ENCODE measurements at places on chromosomes 1 and 21. TPM values are rescaled to one million over a fixed set of nuclear protein-coding genes. Genes with fewer than 3 reads are reported as not detected.

DNA sequence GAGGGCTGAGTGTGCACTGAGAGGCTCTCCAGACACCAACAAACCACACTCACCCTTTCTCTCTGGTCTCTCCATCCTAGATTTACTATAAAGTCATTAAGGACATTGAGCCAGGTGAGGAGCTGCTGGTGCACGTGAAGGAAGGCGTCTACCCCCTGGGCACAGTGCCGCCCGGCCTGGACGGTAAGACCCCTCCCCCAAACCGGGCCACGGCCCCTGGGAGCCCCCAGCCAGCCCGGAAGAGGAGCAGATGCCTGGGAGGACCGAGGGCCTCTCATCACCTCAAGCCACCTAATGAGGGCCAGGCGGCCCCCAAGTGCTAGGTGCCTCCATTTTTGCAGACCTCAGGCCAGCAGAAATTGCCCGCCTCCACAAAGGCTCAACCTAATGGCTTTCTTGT, 58.1 kb upstream of the ARHGEF16 start:
- H3K4me3 ChIP-seq: no peak overlapping the region
- peaks cover 9% of the 10 kb centered on the region for H3K4me1 ChIP-seq
- H3K27me3 ChIP-seq: peaks cover 20% of the 10 kb centered on the region
- H3K27ac ChIP-seq: no peak overlapping the region

GRCh38 chr1:18444563-18444962, 36.2 kb upstream of the KLHDC7A start:
- no peaks in the 10 kb centered on the region for H3K4me1 ChIP-seq
- H3K27ac ChIP-seq: no peak overlapping the region
- H3K36me3 ChIP-seq: no peaks in the 10 kb centered on the region
- no peak overlapping the region for H3K4me3 ChIP-seq
- peaks cover 6% of the 10 kb centered on the region for H3K27me3 ChIP-seq

- DNase-seq: no peak
- no peaks in the 10 kb centered on the region for H3K36me3 ChIP-seq
- no peak overlapping the region for H3K27ac ChIP-seq
- no peak overlapping the region for H3K4me3 ChIP-seq
- peaks cover 2% of the 10 kb centered on the region for H3K4me1 ChIP-seq
Observed at GRCh38 chr1:31727195-31727594, 23.4 kb upstream of the COL16A1 start.

- no peak for DNase-seq
- no peak overlapping the region for H3K4me3 ChIP-seq
- H3K36me3 ChIP-seq: peaks cover 4% of the 10 kb centered on the region
- H3K4me1 ChIP-seq: no peaks in the 10 kb centered on the region
- H3K27ac ChIP-seq: no peak overlapping the region
Observed at GRCh38 chr21:43206231-43207042, 37.6 kb downstream of the CRYAA start.

Gene KIFAP3
- polyA plus RNA-seq: 19.2 TPM

Gene THEM5
- polyA plus RNA-seq: not detected

DNA sequence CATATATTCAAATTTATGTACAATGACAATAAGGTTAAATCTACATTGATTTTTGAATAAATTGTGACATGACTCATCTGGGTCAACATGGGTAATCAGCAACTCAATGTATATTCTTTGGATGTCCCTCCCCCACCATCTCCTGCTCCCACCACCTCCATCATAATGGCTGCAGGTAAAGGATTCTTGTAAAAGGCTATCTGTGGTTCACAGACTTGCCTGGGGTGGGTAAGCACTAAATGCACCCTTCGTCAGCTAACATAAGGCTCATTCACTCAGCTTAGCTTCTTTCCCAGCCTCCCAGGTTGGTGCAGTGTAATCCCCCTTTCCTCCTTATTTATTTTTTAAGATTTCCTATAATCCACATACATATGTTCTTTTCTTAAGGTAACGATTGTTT, 355.7 kb upstream of the DPYD start:
- H3K4me1 ChIP-seq: no peaks in the 10 kb centered on the region
- DNase-seq: no peak
- peaks cover 6% of the 10 kb centered on the region for H3K36me3 ChIP-seq
- no peaks in the 10 kb centered on the region for H3K27me3 ChIP-seq
- H3K27ac ChIP-seq: no peak overlapping the region

- H3K27me3 ChIP-seq: peaks cover 16% of the 10 kb centered on the region
- peak within 1 kb of the TSS; percentile 94 for H3K4me3 ChIP-seq
- peak within 1 kb of the TSS; percentile 92 for H3K27ac ChIP-seq
- H3K36me3 ChIP-seq: peaks cover 14% of the 10 kb centered on the region
- DNase-seq: peak; percentile 96
- H3K4me1 ChIP-seq: peaks cover 30% of the 10 kb centered on the region
Observed at GRCh38 chr1:63367215-63368103, at the start of gene ALG6. Gene ALG6 (plus strand): TSS chr1:63367627. CDS start chr1:63370978, 3,351 bp downstream.

DNA sequence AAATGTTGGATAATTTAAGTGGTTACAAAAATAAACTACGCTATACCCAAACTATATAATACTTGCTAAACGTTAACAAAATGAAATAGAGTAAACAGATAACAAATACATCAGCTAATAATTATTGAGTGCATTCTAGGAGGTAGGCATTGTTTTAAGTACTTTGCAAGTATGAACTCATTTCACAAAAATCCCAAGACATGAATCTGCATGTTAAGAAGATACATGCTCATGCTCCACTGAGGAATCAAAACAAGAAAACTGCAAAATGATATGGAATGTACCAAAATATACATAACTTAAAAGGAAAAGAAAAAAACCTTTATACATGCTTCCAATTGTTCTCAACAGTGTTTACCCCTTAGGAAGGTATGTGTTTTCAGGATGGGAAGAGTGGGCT, 2.5 kb downstream of the FRRS1 start:
- no peak overlapping the region for H3K27ac ChIP-seq
- H3K4me1 ChIP-seq: peaks cover 6% of the 10 kb centered on the region
- peaks cover 3% of the 10 kb centered on the region for H3K27me3 ChIP-seq
- H3K4me3 ChIP-seq: no peak overlapping the region
- no peak for DNase-seq
- no peaks in the 10 kb centered on the region for H3K36me3 ChIP-seq

GRCh38 chr1:53725238-53725689, 13.7 kb downstream of the GLIS1 start:
- no peak overlapping the region for H3K4me3 ChIP-seq
- H3K36me3 ChIP-seq: no peaks in the 10 kb centered on the region
- no peak overlapping the region for H3K27ac ChIP-seq
- H3K4me1 ChIP-seq: no peaks in the 10 kb centered on the region

GRCh38 chr1:247330548-247331171, 1.0 kb downstream of the ZNF496 start:
- peak overlapping the region; percentile 92 for H3K4me3 ChIP-seq
- H3K4me1 ChIP-seq: peaks cover 20% of the 10 kb centered on the region
- peaks cover 4% of the 10 kb centered on the region for H3K27me3 ChIP-seq

DNA sequence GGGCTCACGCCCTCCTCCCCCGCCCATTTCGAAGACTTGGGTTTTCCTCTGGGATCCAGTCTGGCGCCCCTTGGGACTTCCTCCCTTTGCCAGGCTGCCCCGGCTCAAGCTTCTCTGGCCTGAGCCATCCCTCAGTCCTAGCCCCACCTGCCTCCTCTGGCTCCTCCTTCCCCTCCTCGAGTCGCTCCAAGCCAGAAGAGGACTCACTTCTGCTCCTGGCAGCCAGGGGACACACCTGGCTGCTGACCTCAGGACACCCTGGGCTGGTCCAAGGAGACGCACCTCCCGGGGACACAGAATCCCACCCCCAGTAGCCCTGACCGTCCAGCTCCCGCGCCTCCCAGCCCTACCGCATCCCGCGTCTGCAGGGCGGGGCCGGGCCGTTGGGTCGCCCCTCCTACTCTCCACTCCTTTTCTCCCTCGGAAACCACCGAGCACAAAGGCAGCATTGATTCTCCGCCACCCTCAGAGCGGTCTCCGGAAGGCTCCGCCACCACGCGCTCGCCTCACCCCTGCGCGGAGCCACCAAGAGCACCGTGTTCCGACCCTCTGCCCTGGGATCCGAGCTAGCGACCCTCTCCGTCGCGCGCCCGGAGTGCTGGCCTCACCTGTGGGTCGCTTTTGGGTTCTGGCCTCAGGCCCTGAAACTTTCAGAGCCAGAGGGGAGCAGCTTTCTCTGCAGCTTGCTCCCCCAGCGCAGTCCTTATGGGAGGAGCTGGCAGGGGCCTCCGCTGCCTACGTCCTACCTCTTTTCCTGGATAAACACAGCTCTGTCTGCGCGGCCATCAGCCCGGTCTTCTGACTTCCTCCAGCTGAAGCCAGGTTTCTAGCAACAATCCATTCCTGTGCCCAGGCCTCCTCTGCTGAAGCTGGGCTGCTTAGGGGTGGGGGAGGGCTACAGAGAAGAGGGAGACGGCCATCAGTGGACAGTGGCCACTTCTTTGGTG, at the start of gene C2CD4D:
Gene C2CD4D (minus strand): TSS at position 364 of the 947 bp plus-strand sequence. CDS start 831 bp downstream, outside the sequence.
- H3K4me3 ChIP-seq: peak within 1 kb of the TSS; percentile 84
- H3K4me1 ChIP-seq: peaks cover 39% of the 10 kb centered on the region
- peaks cover 1% of the 10 kb centered on the region for H3K36me3 ChIP-seq
- DNase-seq: peak; percentile 55

Gene PKLR
- polyA plus RNA-seq: not detected

GRCh38 chr1:109167001-109167506, 46.7 kb upstream of the SARS1 start:
- H3K27ac ChIP-seq: no peak overlapping the region
- no peaks in the 10 kb centered on the region for H3K36me3 ChIP-seq
- peaks cover 2% of the 10 kb centered on the region for H3K27me3 ChIP-seq
- no peak overlapping the region for H3K4me3 ChIP-seq

Gene PLEKHG5
- not detected for polyA plus RNA-seq

GRCh38 chr1:159132271-159132881, 39.0 kb upstream of the CADM3 start:
- H3K36me3 ChIP-seq: no peaks in the 10 kb centered on the region
- H3K27ac ChIP-seq: no peak overlapping the region
- peaks cover 2% of the 10 kb centered on the region for H3K27me3 ChIP-seq
- H3K4me3 ChIP-seq: no peak overlapping the region
- H3K4me1 ChIP-seq: no peaks in the 10 kb centered on the region

Gene CFHR4
- not detected for polyA plus RNA-seq

DNA sequence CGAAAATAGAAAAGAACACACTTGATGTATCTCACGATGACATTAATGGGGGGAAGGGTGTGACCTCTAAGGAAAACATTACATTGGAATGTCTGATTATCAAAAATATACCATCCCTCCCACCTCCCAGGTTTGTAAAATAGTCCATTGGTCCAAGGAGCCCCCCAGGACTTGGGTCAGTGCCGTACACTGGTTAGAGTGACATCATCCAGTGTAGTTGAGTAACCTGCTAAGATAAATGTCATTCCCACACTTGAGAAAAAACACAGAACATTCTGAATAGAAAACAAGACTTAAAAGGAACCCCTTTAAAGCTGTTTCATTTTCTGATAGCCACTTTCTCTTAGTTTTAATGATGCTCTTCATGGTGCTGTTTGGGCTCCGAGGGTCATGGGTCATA, 15.2 kb downstream of the DDX20 start:
- H3K27me3 ChIP-seq: no peaks in the 10 kb centered on the region
- no peak overlapping the region for H3K27ac ChIP-seq
- no peaks in the 10 kb centered on the region for H3K36me3 ChIP-seq
- no peaks in the 10 kb centered on the region for H3K4me1 ChIP-seq
- no peak for DNase-seq

GRCh38 chr1:109239409-109240068, 9.8 kb upstream of the CELSR2 start:
- peaks cover 6% of the 10 kb centered on the region for H3K27me3 ChIP-seq
- H3K4me3 ChIP-seq: no peak overlapping the region
- peak overlapping the region; percentile 37 for H3K27ac ChIP-seq
- DNase-seq: no peak
- peaks cover 30% of the 10 kb centered on the region for H3K36me3 ChIP-seq
- peaks cover 13% of the 10 kb centered on the region for H3K4me1 ChIP-seq

Gene KRTAP19-3
- not detected for polyA plus RNA-seq

Gene ZYG11A
- polyA plus RNA-seq: not detected

GRCh38 chr1:217332431-217333065, 298.3 kb downstream of the GPATCH2 start:
- no peak for DNase-seq
- no peaks in the 10 kb centered on the region for H3K4me1 ChIP-seq
- no peak overlapping the region for H3K4me3 ChIP-seq

Gene OR2T11
- polyA plus RNA-seq: not detected

Gene CXADR
- not detected for polyA plus RNA-seq

Gene OR2T27
- not detected for polyA plus RNA-seq

- no peak for DNase-seq
- H3K27me3 ChIP-seq: peaks cover 4% of the 10 kb centered on the region
- no peaks in the 10 kb centered on the region for H3K36me3 ChIP-seq
- no peak overlapping the region for H3K4me3 ChIP-seq
- H3K4me1 ChIP-seq: no peaks in the 10 kb centered on the region
Observed at GRCh38 chr1:22983944-22984343, 11.3 kb upstream of the LACTBL1 start.

DNA sequence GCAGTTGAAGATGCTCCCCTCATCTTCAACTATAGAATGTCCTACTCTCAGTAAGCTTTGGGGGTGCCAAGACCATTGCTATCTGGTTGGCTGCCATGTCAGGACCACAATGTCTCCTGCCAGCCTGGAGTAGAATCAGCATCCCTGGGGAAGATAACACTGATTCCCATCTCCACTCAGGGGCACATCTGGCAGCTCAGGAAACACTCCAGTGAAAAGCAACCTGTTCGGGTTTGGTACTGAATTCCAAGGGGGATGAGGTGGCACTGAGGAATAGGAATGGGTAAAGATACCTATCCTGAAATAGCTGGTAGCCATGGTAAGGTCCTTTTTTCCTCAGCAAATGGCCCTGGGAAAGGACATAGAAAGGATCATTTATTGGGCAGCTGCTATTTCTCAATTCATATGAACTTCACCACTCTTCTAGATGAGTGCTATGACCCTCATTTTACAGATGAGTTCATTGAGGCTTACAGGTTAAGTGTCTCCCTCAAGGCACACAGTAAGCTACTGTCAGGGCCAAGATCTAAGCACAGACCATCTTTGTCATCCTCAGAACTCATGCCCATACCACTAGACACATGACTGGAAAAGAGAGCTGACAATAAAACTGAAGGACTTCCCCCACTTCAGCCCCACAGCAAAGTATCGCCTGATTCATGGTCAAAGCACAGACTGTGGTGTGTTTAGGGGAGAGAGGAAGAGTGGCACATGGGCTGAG, 31.4 kb downstream of the AK2 start:
- no peak for DNase-seq
- H3K4me1 ChIP-seq: no peaks in the 10 kb centered on the region
- H3K27ac ChIP-seq: peak overlapping the region; percentile 27

DNA sequence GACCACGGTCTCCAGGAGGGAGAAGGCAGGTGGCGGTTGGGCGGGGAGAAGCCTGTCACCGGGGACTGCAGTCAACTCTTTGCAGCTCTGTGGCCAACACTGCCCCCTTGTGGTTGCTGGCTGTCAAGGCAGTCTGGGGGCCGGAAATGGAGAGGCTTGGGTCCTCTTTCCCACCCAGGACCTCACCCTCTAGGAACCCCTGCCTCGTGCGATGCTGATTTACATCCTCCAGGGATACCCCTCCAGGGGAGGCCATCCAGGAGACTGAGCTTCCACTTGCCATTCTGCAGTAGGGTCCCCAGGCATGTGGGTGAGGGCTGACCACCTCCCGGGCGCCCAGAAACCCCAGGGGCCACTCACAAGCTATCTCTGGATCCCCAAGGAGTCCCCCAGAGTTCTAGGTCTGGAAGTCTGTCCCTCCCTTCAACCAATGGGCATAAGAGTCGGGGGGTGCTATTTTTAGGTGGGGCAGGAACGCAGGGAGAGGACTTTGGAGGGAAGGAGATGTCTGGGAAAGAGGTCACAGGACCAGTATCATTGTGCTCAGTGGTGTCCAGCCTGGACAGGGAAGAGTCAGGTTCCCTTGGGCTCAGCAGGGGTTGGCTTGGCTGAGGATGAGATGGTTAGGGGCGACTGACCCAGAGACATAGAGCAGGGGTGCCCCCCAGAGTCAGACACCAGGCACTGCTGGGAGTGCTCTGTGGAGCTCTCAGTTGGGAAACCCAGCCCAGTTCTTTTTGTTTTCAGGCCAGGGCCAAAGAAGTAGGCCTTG, 7.1 kb upstream of the GPR61 start:
- DNase-seq: peak; percentile 86
- no peaks in the 10 kb centered on the region for H3K36me3 ChIP-seq
- peak overlapping the region; percentile 74 for H3K27ac ChIP-seq
- H3K4me1 ChIP-seq: peaks cover 11% of the 10 kb centered on the region
- H3K27me3 ChIP-seq: peaks cover 9% of the 10 kb centered on the region

Gene C1orf94
- polyA plus RNA-seq: not detected
